ENCODE measurements at places on chromosomes 6 and 20.

- DNase-seq, result peak; percentile 34
Measured at GRCh38 chr6:105431226-105431625, 28.3 kb upstream of the PREP start.

DNA sequence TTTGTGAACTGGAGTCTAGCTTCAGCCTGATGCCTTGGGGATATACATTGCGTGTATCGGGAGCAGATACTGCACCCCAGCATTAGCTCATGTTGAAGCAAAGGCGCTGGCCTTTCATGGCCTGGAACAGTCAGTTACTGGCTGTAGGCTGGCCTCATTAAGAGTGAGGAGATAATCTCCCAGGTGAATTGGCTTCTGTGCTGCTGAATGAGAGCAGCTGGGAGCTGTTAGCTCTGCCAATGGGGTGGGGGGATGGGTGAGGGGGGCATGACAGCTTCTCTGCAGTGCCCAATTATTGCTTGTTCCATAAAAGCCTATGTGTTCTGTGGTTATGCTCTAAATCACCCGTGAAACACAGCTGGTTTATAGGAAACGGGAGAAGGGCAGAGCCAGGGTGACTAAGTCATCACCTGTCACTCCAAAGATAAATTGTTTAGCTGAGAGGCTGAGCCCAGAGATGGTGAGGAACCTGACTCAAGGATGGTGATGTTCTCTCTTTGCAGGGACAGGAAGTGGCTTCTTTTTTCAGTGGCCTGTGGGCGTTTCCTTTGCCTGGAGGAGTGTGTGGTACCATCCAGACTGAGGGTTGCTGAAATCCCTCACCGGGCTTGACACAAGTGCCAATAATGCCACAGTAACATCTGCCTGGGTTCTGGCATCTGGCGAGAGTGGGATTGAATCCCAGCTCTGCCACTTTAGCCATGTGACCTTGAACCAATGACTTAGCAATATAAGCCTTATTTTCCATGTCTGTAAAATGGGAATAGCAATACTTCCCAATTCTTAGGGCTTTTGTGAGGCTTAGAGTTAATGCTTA lies 170.8 kb downstream of the BCAS1 start:
- peak; percentile 50 for DNase-seq

DNA sequence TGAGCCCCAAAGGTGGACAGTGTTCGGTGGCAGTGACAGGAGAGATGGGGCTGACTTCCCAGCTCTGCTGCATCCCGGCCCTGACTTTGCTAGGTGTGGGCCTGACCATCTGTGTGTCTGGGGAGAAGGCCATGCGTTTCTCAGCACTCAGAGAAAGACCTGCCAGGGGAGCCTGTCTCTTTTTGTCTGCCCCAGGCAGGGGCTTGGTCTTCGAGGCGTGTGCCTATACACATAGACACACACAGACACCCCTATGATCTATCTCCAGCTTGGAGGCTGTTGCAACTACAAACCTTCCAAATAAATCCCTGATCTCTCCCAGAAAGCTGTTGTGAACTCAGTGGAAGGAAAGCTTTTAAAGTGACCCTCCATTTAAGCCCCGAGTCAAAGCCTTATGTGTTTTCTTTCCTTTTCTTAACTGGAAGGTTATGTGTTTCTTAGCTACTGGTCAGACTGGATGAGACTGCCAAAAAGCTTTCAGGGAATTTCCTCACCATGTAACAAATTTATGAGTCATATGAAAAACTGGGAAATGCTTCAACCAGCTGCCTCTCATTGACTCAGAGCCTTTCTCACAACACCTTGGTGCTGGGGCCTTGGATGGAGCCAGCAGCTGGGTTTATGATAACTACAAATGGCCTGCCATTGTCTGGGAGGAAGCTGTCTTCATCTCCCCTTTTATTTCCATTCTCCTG lies 102.6 kb downstream of the CDC5L start:
- no peak for DNase-seq

DNA sequence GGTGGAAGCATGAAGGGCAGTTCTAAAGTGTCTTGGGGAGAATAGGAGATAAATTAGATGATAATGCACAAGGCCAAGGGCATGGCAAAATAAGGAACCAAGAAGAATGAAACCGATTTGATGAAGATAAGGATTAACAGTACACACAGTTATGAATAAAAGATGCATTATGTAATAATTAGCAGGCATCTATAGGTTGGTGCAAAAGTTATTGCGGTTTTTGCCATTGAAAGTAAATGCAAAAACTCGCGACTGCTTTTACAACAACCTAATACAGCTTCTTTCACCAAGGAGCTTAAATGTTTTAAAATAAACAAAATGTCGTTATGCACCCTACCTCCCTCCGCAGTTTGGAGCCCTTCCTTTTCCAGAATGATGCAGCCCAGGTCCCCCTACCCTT lies 29.0 kb downstream of the MAS1 start:
- DNase-seq, result no peak

DNA sequence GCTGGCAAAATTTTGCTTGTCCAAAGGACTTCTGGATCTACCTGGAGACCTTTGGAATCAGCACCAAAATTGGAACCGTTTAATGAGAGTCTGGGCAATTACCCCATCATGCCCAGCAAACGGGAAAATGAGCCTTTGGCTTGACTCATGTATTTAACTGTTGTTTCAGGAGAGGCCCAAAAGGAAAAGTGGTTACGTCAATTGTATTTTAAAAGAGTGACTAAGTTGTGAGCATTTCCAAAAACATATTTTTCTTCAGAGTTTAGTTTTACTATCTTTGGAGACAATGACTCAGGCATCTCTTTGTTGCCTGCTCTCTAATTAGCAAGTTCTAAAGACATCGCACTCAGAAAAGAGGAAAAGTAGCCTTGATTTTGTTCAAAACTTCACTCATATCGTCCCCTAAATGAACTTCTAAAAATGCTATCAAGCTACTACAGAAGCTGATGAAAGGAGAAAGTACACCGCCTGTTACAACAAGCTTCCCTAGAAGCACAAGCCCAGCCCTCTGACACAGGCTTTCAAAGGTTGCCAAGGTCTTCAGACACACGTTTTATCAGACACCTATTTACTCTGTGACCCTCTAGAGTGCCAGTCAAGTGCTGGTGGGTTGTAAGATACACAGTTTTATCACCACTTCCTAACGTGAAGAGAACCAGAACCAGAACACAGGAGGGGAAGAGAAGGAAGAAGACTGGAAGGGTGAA lies 146.2 kb downstream of the TBX18 start:
- DNase-seq, result no peak

- no peak for DNase-seq
Measured at GRCh38 chr20:32845786-32846185, 12.9 kb upstream of the EFCAB8 start.

DNA sequence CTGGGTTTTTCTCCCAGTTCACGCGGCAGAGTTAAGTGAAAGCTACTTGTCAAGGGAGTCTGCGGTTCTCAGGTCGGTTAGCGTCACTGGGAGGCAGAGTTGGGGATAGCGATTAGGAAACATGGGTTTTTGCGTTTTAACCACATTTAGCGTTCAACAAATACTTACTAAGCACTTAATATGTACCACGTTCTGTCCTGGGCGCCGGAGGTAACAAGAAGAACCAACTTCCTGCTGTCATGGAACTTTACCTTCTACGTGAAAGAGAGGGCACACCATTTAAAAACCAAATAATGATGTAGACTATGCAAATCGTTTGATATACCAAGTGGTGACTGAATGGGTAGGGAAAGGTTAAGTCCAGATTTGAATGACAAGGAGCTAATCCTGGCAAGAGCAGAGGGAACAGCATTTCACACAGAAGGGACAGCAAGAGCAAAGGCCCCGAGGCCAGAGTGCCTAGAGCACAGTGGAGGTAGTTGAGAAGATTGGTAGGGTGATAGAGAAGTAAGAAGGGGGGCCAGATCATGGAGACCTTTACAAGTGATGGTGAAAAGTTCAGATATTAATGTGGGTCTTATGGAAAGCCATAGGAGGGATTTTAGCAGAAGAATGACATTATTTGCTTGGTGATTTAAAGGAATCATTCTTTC lies 744 bp downstream of the RIOK1 start:
- no peak for DNase-seq

- no peak for DNase-seq
Measured at GRCh38 chr20:39850821-39851330, 838.2 kb downstream of the MAFB start.

- no peak for DNase-seq
Measured at GRCh38 chr6:21102201-21102600, 491.4 kb upstream of the SOX4 start.

- no peak for DNase-seq
Measured at GRCh38 chr6:122392564-122393350, 6.7 kb upstream of the HSF2 start.

GRCh38 chr20:63658749-63659187 lies 656 bp downstream of the RTEL1 start:
- no peak for DNase-seq

GRCh38 chr20:50359607-50360217 lies 150.5 kb upstream of the PTPN1 start:
- no peak for DNase-seq

DNA sequence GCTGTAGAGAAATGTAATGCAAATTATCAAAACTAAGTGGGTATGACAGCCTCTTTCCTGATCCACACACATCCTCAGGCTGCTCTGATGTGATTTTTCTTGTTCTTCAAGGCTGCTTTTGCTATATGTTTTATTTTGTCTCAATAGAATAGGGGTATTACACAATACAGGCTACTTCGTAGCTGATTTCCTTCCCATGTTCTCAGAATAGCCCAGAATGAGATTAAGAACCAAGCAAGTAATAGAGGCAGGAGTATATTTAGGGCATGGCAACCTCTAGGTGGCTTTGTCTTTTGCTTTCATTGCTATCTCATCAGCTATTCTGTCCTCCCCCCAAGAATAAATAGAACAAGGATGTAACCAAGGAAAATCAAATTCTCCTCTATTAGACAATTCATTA lies 241.8 kb downstream of the ALDH8A1 start:
- no peak for DNase-seq

- DNase-seq, result no peak
Measured at GRCh38 chr20:48196486-48196885, 411.2 kb upstream of the SULF2 start.

DNA sequence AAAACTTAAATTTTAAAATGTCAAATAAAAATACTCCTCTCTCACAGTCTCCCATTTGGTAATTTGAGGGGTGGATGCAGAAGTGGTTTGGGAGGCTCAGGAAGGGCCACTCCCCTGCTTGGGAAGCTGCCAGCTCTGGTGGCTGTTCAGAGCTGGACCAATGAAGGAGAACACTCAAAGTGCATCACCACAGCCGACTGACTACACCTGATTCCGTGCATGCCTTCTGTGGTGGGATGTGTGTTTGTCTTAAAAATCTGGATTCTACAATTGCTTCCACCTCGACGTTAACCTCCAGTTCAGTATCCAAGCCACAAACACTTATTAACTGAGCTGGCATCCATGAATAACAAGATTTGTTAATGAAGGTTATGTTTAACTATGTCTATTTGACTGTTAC lies 137.3 kb downstream of the FOXC1 start:
- no peak for DNase-seq

DNA sequence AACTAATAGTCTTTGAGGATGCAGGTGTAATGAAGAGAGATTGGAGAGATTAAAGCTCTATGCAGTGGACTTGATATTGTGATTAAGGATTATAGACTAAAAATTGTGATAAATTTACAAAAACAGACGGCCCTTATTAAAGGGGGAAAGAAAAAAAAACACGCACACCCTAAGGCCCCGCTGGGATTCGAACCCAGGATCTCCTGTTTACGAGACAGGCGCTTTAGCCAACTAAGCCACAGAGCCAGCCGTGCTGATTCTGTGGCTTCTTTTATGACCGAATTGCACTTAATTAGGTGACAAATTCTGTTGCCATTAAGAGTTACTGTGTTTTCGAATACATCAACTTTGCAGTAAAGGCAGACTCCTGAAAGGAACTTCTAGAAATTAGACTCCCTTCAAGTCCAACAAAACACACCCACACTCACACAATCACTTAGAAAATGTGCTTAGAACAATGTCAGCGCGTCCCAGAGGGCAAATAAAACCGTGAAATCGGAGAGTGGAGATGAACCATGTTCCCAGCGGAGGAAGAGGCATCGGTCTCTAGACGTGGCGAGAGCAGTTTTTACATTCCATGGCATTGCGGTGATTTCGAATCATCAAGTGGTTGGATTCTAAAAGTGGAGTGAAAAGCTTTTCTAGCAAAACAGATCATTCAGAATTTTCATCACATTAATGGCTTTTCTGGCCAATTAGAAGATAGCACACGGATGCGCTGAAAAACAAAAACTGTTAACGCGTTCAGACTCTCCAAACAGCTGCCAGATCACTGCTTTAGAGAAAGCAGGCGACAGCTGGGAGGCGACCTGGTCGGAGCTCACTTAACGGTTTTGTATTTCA lies 122.6 kb downstream of the GPX5 start:
- peak; percentile 43 for DNase-seq

GRCh38 chr6:87661016-87661415 lies 41.0 kb downstream of the AKIRIN2 start:
- no peak for DNase-seq

DNA sequence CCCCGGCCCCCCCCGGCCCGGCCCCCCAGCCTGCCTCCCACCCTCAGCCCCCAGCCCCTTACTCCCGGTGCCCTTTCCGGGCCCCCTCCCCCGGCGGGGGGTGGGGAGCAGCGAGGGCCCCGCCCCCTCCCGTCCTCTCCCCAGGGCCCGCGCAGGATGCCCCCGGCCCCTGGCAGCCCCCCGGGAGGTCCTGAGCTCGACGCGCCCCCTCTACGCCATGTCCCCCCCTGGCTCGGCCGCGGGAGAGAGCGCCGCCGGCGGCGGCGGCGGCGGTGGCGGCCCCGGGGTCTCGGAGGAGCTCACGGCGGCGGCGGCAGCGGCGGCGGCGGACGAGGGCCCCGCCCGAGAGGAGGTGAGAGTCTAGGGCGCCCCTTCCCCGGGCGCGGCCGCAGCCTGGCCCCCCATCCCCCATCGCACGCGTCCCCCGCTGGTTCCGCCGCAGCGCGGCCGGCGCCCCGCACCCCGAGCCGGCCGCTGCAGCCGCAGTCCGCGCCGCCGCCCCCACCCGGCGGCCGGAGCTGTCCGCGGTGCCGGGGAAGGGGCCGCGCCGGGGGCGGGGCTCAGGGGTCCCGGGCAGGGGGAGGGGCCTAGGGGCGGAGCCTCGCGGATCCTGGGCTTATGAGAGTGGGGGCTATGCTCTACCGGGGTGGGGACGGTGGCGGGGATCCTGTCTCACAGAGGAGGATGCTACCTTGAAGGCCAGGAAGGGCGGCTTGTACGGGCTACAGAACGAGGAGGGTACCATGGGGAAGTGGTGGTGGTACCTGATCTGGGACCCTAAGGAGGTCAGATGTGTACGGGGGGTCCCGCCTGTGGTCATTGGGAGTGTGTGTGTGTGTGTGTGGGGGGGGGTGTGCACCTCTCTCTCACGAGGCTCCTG lies 516 bp downstream of the TMEM151B start:
- no peak for DNase-seq

DNA sequence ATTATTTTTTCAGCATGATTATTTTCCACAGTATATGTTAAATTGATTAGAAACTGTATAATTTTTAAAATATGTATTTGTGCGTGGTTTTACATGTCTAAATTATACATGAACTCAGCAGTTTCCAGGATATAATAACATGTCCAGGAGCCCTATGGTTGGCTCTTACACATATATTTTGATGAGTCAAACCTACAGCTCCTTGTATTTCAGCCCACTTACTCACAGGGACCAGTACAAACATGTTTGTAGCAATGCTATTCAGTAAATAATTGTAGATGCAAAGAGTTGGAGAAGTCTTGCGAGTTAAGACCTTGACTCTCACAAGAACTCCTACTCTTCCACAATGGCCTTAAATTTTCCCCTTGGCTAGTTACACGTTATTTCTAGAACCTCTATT lies 107.2 kb upstream of the SASH1 start:
- no peak for DNase-seq
